Stimulated activated CD4-positive, alpha-beta T cell treated with anti-CD3 and anti-CD28 coated beads, Interleukin-1b, Interleukin-23, amount 100 ng/mL, for 24 hours (primary cell): ENCODE measurements at places on chromosomes 16 and 17.

DNA sequence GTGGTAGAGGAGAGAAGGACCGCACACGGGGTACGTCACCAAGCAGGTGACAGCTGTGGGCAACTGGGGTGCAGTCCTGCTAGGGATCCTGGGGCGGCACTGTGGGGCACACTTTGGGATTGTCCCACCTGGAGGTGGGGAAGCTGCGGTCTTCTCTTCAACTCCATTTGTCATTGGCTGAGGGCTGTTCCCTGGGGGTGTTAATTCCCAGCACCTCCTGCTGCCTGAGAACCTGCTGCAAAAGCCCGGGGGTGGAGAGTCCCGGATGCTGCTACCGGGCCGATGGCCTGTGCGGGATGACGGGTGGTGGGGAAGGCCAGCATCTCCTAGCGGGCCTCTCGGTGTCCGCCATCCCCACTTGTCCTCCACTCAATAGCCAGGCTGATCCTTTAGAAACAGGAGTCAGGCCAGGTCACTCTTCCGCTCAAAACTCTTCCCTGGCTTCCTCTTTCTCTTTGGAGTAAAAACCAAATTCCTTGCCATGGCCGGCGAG is 100.2 kb downstream of the CYLD start:
- DNase-seq = no peak

GRCh38 chr16:48076455-48077012 is 79.3 kb downstream of the ABCC12 start:
- no peak for DNase-seq

DNA sequence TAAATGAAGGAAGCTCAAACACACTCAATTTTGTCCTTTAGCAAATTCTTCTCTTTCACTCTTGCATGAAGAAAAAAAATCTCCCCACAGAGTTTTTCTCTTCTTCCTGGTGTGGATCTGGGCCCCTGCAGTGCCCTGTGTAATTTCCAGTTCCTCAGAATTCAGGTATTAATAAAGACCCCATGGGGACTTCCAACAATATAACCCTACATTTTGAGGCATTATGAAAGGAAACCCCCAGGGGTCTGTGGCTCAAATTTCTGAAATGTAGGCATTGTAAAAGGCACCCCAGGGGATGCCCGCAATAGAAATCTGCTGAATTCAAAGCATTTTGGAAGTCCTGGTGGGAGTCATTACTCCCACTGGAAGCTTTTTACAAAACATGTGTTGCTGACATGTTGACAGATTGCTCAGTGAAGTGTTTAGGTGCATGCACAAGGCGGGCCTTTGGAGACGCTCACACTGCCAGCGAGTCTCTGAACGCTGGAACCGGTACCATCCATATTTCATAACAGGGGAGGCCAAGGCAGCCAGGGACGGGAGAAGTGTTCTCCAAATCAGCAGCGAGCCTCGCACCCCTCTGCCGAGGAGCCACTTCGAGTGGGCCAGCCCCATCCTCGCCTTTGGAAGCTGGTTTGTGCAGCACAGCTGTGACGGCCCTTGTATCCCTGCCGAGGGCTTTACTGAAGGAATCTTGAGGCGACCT is 154.0 kb downstream of the ZNF423 start:
- DNase-seq = no peak

GRCh38 chr17:58081646-58082340 is 1.4 kb upstream of the DYNLL2 start:
- no peak for DNase-seq

- no peak for DNase-seq
Observed at GRCh38 chr17:81086789-81087551, 52.0 kb downstream of the BAIAP2 start.

GRCh38 chr16:86112178-86112577 is 213.2 kb downstream of the IRF8 start:
- DNase-seq = no peak

- no peak for DNase-seq
Observed at GRCh38 chr17:36151891-36152638, 24.4 kb downstream of the TBC1D3B start.

- DNase-seq = no peak
Observed at GRCh38 chr16:27769561-27770255, 219.8 kb downstream of the KATNIP start.

- no peak for DNase-seq
Observed at GRCh38 chr17:61249649-61250299, 149.9 kb upstream of the TBX2 start.

GRCh38 chr17:19731626-19732025 is 15.2 kb upstream of the SLC47A2 start:
- no peak for DNase-seq
